Melanocyte of skin (primary cell): ENCODE measurements at places on chromosomes 2 and 18. TPM values are rescaled to one million over a fixed set of nuclear protein-coding genes. Genes with fewer than 3 reads are reported as not detected.

Gene CYBRD1
- 64.4 and 142 TPM in 2 replicates for total RNA-seq

Gene STEAP3
- 3.6 and 6.5 TPM in 2 replicates for total RNA-seq

Gene C1GALT1C1L
- under 0.01 and 1.5 TPM in 2 replicates for total RNA-seq

Gene DOK1
- total RNA-seq = 2.8 and 4.0 TPM in 2 replicates

Gene UGT1A10
- total RNA-seq = not detected in 2 replicates

Gene PCARE
- total RNA-seq = under 0.01 TPM in 1 of 2 replicates, not detected in the other

Gene AKAIN1
- total RNA-seq = not detected in 2 replicates

Gene RBM43
- total RNA-seq = 4.7 and 5.2 TPM in 2 replicates

Gene STON1
- total RNA-seq = 1.0 and 1.8 TPM in 2 replicates

Gene IGFBP2
- 0.69 and 18.9 TPM in 2 replicates for total RNA-seq

Gene ORC2
- total RNA-seq = 15.0 and 20.4 TPM in 2 replicates

Gene CLIP4
- total RNA-seq = 30.6 and 58.0 TPM in 2 replicates

Gene KIF1A
- 0.36 and 1.0 TPM in 2 replicates for total RNA-seq

Gene PROM2
- under 0.01 and 0.15 TPM in 2 replicates for total RNA-seq

Gene REG3G
- total RNA-seq = not detected in 2 replicates

Gene CYB5A
- 36.5 and 38.9 TPM in 2 replicates for total RNA-seq

Gene TMEM198
- 3.6 and 6.5 TPM in 2 replicates for total RNA-seq

Gene NR4A2
- 2.7 and 4.9 TPM in 2 replicates for total RNA-seq

Gene LRPPRC
- 65.7 and 117 TPM in 2 replicates for total RNA-seq

Gene VWC2L
- total RNA-seq = not detected in 2 replicates

Gene NYAP2
- not detected in 2 replicates for total RNA-seq

Gene EN1
- total RNA-seq = under 0.01 TPM in 1 of 2 replicates, not detected in the other

Gene ENOSF1
- total RNA-seq = 64.6 and 67.1 TPM in 2 replicates

Gene ZSWIM2
- total RNA-seq = not detected in 2 replicates

Gene IL36B
- total RNA-seq = not detected in 2 replicates

Gene KCNIP3
- 114 and 168 TPM in 2 replicates for total RNA-seq

Gene FAM110C
- total RNA-seq = not detected in 2 replicates

Gene GCKR
- not detected in 2 replicates for total RNA-seq

Gene NCKAP5
- total RNA-seq = 3.7 and 4.3 TPM in 2 replicates

Gene CHRND
- 0.36 TPM in 1 of 2 replicates, not detected in the other for total RNA-seq

Gene QPCT
- 560 and 684 TPM in 2 replicates for total RNA-seq

Gene CAPG
- total RNA-seq = 16.2 and 137 TPM in 2 replicates

Gene RASGRP3
- 2.4 and 5.8 TPM in 2 replicates for total RNA-seq

Gene CPLX4
- not detected in 2 replicates for total RNA-seq

Gene GREB1L
- total RNA-seq = 0.31 and 0.33 TPM in 2 replicates

Gene FTCDNL1
- total RNA-seq = 3.0 and 4.5 TPM in 2 replicates

Gene ALPP
- not detected in 2 replicates for total RNA-seq

Gene EVX2
- not detected in 2 replicates for total RNA-seq

Gene TDRD15
- not detected in 2 replicates for total RNA-seq

Gene FSHR
- not detected in 2 replicates for total RNA-seq

Gene ASB1
- 10.9 and 12.4 TPM in 2 replicates for total RNA-seq

Gene GPD2
- total RNA-seq = 131 and 157 TPM in 2 replicates

Gene RPRD1A
- total RNA-seq = 46.0 and 71.1 TPM in 2 replicates

Gene TTN
- total RNA-seq = under 0.01 TPM in 2 replicates

Gene GPR55
- not detected in 2 replicates for total RNA-seq

Gene MAP2
- 2.1 and 12.0 TPM in 2 replicates for total RNA-seq

Gene COL4A4
- under 0.01 TPM in 1 of 2 replicates, not detected in the other for total RNA-seq

Gene SANBR
- total RNA-seq = 10.0 and 13.6 TPM in 2 replicates

Gene TMEM237
- total RNA-seq = 30.6 and 32.4 TPM in 2 replicates

Gene MCM6
- 6.9 and 9.5 TPM in 2 replicates for total RNA-seq

Gene SETBP1
- 2.4 and 4.4 TPM in 2 replicates for total RNA-seq

Gene REEP1
- not detected in 2 replicates for total RNA-seq

Gene B3GNT7
- under 0.01 and 0.36 TPM in 2 replicates for total RNA-seq

Gene ALKAL2
- not detected in 2 replicates for total RNA-seq
